ENCODE measurements at places on chromosomes 11 and 22. TPM values are rescaled to one million over a fixed set of nuclear protein-coding genes. Genes with fewer than 3 reads are reported as not detected.

Gene P2RX3
- not detected for total RNA-seq

Gene THY1
- total RNA-seq, result not detected

Gene BRD1
- 21.6 TPM for total RNA-seq

Gene CEND1
- total RNA-seq, result 0.13 TPM

Gene RASSF10
- total RNA-seq, result 0.26 TPM

Gene PAMR1
- total RNA-seq, result not detected

Gene ALG9
- total RNA-seq, result 23.3 TPM

Gene OR8A1
- total RNA-seq, result not detected

Gene NAALAD2
- 0.21 TPM for total RNA-seq

Gene CDON
- 1.8 TPM for total RNA-seq

- no peak for DNase-seq
These were observed 3.3 kb downstream of the IL17REL start for GRCh38 chr22:50009251-50009650.

- DNase-seq, result no peak
These were observed 80.1 kb downstream of the DBX1 start for GRCh38 chr11:20080032-20080685.

DNA sequence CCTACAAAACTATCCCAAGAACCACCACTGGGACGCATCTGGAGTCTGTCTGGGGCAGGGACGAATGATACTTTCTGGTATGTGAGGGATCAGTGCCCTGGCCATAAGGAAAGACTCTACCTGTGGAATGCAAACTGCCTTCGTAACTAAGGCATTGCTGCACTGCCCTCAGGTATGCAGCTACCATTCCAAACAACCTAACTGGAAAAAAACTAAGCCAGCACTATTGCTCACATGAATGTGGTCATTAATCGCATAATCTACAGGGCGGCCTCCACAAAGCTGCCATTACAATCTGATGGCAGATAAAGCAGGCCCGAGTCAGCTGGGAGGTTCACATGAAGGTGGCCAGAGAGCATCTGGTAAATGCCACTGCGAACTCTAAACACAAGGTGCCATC, 3.9 kb downstream of the PACSIN2 start:
- no peak for DNase-seq

DNA sequence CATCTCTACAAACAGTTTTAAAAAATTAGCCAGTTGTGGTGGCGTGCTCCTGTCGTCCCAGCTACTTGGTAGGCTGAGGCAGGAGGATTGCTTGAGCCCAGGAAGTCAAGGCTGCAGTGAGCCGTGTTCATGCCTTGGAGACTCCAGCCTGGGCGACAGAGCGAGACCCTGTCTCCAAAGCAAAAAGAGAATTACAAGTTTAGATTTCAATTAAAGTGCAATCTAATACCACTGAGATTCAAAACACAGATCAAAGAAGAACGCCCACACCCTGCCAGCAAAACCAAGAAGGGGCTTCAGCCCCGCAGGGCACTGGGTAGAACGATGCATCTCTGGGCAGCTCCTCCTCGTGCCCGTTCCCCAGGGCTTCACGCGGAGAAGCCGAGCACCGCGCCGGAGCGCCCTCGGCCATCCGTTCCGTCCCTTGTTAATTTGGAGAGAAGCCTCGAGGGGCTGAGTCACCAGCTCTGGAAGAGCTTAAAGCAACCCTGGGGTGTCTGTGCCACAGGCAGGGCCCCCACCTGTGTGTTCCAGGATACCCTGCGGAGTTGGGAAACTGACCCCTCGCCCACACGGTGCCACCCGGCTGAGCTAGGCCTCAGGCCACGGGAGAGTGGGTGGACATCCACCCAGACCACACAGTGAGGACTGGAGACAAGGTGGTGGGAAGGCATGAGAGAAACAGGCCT, 47.0 kb downstream of the AP2A2 start:
- no peak for DNase-seq

- no peak for DNase-seq
These were observed 315.9 kb upstream of the CCDC90B start for GRCh38 chr11:83601914-83602527.

DNA sequence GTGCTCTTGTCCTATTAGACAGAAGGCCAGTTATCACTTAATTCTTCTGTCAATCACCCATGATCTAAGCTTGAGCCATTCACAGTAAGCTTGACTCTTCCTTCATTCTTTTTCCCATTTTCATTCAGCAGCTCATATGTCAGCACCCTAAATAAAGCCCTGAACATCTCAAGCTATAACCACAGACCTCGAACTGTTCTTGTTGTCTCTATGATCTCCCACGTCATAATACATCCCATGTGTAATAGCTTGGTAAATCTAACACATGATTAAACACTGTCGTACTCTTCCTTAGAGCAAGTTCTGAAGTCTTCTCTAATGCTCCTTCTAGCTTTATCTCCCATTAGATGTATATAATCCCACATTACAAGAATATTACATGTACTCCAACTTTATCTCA, 14.4 kb downstream of the MUC15 start:
- DNase-seq, result no peak

DNA sequence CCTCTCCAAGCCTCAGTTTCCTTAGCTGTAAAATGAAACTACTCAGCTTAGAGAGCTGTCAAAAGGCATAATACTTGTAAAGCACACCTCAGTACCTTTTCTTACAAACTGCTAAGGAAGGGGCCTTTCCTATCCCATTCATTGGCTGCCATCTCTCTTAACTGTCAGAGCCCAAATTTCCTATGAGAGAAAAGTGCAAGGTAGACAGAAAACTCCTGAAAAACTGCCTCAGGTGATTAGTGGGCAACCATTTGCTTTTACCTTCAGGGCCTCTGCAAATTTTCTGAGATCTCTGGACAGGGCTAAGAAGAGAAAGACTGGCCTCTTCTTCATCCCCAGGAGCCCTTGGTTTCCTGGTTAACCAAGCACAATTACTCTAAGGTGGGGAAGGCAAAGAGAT, 13.8 kb downstream of the LARGE1 start:
- no peak for DNase-seq

- DNase-seq, result no peak
These were observed 27.6 kb downstream of the RIBC2 start for GRCh38 chr22:45441138-45441537.

DNA sequence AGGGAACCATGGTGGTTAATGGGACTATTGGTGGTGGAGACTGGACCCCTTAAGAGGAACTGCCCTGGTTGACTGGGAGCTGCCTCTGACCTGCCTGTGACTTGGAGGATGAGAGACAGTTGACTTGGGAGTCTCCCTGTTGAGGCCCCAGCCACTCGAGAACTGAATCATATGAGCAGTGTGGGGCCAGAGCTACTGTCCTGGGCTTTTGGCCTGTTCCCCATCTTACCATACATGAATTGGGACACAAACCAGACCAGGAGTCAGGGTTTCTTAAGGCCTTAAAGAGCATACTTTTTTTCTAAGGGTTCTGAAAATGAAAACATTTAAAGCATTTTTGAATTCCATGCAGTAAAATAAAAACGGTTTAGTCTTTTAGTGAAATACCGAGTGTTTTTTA, 92.8 kb downstream of the TEAD1 start:
- DNase-seq, result no peak

- no peak for DNase-seq
These were observed 569 bp downstream of the POLA2 start for GRCh38 chr11:65262381-65262680.

GRCh38 chr11:111521135-111521534, 6.6 kb downstream of the HOATZ start:
- DNase-seq, result no peak

DNA sequence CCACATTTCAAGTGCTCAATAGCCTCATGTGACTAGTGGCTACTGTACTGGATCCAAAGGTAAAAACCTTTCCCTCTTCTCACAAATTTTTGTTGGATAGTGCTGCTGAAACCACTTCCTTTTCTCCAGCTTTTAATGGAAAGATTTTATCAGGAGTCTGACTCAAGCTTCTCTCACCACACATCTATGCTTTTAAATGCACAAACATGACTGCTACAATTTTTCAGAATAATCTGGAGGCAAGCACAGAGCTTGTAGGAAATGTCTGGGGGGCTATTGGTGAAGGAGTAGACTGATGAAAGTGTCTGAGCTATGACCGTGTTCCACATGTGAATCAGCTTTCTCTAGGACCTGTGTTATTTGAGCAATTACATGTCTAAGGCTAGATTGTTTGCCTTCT, 101.1 kb upstream of the FAT3 start:
- no peak for DNase-seq

DNA sequence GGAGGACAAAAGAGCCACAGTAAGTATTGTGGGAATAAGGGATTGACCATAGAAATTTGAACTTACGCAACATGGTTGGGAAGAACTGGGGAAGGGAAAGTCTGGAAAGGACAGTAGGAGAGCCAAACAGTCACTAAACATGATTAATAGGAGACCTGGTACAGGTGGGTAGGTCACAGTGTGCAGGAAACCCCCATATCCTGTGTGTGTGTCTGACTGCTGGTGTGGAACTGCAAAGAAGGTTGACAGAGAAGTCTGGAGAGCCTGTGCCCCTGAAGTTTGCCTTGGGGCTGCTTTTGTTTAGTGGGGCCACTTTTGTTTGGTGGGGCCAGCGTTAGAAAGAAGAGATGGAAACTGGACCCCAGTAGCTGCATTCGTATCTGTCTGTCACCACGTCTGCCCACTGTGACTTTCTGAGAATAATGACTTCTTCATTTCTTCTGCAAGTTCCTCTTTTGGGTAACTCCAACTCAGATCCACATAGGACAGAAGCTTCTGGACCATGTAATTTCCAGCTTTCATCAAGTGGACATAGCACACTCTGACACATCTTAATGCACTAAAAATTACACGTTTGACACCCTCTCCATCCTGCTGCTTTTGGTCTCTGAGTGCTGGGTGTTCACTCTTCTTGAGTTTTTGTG, 126.8 kb upstream of the RAG2 start:
- DNase-seq, result no peak

- no peak for DNase-seq
These were observed 4.3 kb downstream of the ASRGL1 start for GRCh38 chr11:62341588-62341987.

- no peak for DNase-seq
These were observed 38.2 kb downstream of the ATXN10 start for GRCh38 chr22:45709866-45710265.

DNA sequence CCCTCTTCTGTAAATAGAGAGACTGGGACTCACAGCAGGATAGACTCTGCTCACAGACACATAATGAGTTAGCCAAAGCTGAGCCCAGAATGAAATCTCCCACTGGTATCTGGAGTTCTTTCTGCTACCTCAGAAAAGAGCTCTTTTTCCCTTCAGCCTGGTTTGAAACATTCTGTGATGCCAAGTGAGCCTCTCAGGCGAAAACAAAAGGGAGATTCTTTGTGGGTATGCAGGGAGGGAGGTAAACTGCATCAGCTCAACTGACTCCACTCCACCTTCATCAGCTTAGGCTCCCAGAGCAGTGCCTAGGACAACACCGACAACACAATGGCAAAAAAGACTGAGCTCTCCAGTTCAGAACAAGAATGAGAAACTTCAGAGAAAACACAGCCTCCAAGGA, 55.1 kb upstream of the SCUBE2 start:
- no peak for DNase-seq

DNA sequence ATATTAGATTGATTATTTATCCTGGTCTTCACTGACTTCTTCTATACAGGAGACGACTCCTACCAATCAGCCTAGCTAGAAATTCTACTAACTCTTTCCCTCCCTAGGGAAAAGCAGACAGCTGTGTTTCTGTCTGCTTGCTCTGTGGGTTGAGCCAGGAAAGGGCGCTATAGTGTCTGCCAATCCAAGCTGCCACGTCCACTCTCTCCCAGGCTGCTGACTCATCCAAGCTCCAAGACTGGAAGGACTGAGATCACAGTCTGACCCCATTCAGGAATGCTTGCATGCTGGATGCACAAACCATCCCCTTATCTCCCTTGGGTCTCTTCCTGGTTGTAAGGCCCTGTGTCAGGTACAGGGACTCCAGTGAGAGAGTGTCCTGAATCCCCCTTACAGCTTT, 955.6 kb downstream of the OPCML start:
- no peak for DNase-seq

GRCh38 chr11:18853086-18853720, 61.6 kb upstream of the PTPN5 start:
- no peak for DNase-seq

GRCh38 chr11:50182486-50182885, 149.8 kb downstream of the OR4C45 start:
- no peak for DNase-seq

- no peak for DNase-seq
These were observed 476 bp upstream of the BARX2 start for GRCh38 chr11:129374993-129375750.

DNA sequence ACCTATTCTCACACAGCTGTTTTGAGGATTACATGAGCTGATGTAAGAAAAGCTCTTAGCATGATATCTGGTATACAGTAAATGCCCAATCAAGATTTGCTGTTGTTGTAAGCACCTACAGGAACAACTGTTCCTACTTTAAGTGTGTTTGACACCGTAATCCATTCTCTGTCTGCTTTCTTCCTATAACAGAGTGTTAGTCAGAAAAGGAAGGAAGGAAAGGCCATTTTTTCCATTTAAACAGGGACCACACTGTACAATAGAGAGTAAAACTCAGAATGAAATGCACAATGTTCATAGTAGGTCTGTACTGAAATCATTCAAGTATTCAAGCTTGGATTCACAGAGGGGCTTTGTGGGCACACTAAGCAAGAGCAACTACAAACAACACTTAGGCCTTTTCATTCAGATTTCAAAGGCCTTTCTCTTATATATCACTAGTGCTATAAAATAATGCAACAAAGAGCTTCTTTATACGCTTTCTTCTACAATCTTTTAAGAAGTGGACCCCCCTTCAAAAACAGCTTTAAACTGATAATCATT, 21.5 kb downstream of the MTCH2 start:
- no peak for DNase-seq

- no peak for DNase-seq
These were observed 26.0 kb upstream of the TCF20 start for GRCh38 chr22:42296381-42296853.

Measured in pulmonary artery endothelial cell (primary cell).